ENCODE measurements at places on chromosomes 4 and X.

- no peak for DNase-seq
These were observed 63.2 kb upstream of the TNIP3 start for GRCh38 chr4:121227341-121227792.

GRCh38 chrX:23901805-23902204, 5.9 kb downstream of the APOO start:
- DNase-seq: peak; percentile 4

- peak; percentile 17 for DNase-seq
These were observed 3.7 kb downstream of the GPRIN3 start for GRCh38 chr4:89303814-89304388.

DNA sequence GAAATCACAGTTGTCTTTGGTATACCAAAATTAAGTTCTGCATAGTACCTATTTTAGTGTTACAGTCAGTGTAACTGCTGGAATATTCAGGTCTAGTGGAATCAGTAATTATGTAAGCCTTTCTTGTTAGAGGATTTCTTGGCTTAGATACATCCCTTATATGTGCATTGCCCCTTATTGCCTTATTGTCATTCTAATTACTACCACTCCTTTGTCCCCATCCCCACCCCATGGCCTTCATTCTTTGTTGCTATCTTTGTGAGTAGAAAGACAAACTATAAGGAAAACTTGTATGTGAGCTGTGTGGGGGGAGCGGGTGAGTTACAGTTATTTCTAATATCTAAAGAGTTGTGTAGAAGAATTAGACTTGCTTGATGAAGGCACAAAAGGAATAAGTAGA, 36.9 kb upstream of the RPA4 start:
- no peak for DNase-seq

DNA sequence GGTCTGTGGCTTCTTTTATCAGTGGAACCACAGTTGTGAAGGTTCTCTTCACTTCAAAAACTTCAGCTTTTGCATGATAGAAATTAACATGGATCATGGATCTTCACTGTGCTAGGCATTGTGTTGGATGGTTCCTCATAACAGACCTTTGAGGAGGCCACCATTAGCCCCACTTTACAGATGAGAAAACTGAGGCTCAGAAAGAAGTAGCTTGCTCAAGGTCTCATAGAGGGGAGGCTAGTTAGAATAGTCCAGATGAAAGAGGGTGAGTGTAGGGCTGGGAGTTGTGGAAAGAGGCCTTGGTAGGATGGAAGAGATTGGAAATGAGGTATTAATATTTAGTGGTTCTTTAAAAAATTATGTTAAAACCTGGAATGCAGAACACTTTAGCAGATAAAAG, 2.6 kb downstream of the TSR2 start:
- DNase-seq: no peak

GRCh38 chrX:53223068-53223693, 1.8 kb downstream of the KDM5C start:
- DNase-seq: no peak

- no peak for DNase-seq
These were observed 6.7 kb downstream of the SULT1B1 start for GRCh38 chr4:69753686-69754085.

DNA sequence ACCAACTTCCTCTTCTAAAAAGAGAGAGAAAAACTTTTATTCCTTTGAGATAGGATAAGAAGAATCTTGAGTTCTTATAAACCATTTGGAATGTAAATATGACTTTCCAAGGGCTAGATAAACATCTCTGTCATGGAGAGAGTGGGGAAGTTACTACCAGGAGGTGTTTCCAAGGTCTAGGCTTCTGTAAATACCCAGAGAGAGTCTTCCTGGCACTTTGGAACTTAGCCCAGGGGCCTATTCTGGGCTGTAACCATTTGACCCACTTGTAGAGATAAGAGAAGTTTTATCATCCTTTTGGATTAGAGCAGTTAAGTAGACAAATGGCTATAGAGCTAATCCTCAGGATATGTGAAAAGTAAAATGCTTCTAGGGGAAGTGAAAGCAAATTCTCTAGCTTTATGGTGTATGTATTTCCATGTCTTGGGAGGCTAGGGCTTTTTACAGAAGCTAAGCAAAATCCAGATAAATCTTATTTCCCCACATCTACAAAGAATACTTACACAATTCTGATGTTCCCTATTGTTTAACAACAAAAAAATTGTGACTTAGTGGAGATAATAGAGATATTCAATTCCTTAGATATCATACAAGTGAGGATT, 51.1 kb downstream of the MCUB start:
- DNase-seq: no peak

DNA sequence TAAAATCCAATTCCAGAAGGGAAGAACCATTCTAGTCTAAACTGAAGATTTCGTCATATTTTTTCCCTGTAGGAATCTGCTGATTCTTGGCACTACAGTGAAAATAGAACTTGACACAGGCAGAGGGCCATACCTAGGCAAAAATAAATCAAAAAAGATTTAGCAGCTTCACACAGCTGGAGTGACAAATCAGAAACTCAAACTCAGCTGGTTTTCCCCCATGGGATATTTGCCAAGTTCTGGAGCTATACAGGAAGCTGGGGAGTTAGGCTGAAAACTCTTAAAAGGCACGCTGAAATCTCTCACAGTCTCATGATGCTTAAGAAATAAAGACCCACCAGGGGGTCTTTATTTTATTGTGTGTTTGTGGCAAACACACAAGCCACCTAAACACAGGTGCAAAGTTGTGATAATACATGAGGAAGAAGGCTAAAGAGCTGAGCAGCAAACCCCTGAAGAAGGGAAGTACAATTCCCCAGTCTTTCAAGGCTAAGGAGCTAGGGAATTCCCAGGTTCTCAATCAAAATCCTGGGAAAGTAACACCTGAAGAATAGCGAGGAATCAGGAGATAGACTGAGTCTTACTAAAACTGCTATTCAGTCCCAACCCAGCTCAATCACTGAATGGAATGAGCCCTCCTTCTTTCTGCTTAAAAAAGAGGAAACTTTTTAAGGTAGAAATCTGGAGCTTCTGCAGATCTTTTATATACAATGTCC, 32.1 kb upstream of the BEND2 start:
- DNase-seq: no peak

DNA sequence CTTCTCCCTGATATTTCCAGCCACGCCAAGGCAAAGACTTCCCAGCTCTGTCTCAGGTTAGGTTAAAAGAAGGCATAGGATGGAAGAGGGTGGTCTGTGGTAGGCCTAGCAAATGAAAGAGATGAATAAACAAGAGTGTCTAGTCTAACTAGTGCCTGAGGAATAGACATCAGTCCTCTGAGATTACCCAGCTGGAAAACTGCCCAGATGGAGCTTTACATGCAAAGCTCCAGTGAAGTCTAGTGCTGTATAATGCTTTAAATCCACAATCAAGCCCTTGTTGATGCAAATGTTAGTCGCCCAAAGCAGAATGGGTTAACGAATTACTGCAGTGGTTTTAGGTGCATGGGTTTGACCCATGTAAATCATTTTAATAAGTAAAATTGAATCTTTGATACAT, 24.8 kb upstream of the GUCY1B1 start:
- DNase-seq: no peak

GRCh38 chrX:69424910-69425309, 79.2 kb upstream of the NALF2 start:
- no peak for DNase-seq

DNA sequence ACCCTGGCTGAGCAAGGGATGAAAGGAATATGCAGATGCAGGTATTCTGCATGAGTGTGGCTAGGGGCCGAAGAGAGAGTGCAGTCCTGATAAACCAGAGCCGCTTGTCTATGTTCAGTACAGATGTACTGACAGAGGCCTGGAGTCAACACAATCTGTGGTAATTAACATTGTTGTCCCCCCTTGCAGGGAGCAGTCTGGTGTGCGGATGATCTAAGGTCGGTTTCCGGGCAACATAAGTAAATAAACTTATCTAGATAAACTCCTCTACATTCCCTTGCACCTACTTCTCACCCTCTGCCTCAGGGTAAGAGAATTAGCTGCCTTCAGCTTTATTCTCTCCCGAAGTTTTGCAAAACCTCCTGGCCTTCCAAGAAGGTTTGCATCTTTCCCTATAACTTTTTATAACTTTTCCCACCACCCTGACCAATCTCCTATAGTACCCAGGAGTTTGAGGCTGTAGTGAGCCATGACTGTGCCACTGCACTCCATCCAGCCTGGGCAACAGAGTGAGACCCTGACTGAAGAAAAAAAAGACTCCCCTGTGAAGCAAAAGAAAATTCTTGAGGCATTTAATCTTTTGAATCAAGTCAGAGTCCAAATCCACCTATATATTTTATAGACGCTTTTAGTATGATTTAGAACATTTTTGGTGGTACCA, 26.6 kb downstream of the SNX25 start:
- no peak for DNase-seq

GRCh38 chr4:45350438-45350837, 624.1 kb upstream of the GNPDA2 start:
- no peak for DNase-seq

GRCh38 chrX:136597356-136597755, 50.6 kb upstream of the CD40LG start:
- DNase-seq: no peak

- no peak for DNase-seq
These were observed 384.5 kb upstream of the TENM3 start for GRCh38 chr4:181858741-181859140.

DNA sequence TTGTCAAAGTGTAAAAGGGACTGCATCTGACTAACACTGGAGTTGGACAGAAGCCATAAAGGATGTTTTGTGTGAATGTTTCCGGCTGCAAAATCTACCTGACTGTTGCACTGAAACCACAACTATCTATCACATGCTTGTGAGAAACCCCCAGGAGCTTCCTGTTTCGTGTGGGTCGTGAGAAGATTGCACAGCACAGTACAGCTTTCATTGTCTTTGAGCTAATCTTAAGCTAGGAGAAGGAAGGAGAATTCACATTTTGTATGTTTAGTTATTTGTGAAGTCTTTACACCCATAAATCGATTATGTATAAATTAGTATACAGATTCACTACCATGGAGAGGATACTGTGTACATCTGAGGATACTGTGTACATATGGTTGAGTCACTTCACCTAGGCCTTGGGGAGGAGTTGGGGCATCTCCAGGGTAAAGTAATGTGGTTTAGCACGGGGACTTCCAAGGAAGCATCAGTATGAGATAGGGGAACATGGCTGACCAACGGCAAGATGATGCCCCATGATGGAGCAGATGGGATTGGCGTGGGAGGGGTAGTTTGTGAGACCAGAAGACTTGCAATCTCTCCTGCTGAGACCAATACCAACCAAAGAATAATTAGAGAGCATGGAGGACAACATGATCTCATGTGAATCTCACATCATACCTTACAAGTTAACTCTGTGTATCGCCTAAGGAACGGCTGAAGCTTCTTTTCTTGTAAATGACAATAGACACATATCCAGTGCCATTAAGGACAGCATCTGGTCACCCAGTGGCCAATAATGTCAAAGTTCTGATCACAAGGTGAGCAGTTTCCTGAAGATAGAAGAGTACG, 43.1 kb upstream of the FAM9C start:
- peak; percentile 32 for DNase-seq

DNA sequence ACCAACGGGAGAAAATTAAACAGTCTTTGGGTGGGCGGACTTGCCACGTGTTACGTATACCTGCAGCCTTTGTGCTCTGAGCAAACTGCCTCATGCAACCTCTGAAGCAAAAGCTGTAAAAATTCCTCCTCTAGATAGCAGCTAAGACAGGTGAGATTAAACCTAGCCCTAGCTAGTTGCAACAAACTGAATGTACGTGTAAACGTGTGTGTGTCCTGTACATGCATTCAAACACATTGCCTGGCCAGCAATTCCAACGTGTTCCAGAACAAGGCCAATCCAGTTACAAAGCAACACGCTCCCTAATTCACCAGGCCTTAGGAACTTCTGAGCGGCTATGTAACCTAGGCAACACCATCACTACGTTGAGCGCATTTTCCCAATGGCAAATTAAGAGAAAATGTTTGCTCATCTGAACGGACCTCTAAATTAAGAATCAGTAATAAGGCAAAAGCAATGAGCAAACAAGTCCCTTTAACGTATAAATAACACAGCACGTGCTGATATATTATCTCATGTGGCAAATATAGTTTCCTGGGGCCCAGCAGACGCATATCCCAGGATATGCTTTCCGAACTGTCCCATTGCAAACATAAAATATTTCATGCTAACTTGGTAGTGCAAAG, 792 bp downstream of the PPID start:
- DNase-seq: no peak

DNA sequence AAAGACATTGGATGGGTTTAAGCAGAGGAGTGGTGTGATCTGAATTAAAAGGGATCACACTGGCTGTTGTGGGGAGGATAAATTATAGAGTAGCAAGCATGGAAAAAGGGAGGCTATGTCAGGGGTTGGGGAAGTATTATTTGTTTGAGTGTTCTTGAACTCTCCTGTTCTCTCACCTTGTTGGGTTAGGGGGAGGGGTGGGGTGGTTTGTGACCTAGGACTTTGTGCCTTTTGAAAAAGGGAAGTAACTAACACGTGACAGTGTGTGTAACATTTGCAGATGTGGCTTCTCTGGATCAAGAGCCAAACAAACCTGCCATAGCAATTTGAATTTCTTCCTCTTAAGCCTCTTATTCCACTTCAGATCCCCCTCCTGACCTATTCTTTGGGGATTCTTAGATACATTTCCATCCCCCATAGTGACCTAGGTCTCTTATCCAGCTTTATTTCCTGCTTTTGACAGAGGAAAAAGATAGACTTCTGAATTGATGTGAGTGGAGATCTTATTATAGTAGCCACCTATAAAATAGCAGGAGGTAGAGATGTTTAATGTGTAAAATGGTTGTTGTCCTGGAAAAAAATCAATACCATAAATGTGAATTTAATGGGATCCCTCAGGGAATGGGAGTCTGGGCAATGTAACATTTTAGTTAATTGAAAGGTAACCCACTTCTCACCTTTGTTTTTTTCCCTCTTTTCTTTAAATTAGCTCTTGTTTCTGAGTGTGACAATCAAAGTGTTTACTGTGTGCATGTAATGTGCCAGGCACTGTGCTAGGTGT, 120.4 kb downstream of the CT47B1 start:
- DNase-seq: peak; percentile 0

GRCh38 chr4:176584031-176584606, 208.6 kb downstream of the VEGFC start:
- DNase-seq: no peak

DNA sequence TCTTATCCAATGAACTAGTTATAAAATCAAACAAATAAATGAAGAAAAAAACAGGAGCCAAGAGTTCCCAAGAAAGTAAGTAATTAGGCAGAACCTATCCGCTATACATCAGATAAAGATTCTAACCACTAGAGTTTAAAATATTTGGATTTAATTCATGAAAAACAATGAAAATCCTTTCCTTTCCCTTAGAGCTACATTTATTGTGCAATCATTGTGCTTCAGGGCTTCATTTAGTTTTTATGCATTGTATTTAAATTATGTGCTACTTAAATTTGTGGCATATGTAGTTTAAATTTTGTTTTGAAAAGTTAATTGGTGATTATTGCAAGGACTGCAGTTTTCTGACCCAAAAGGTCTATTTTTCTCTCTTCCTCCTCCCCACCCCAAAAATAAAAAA, 17.9 kb downstream of the GNRHR start:
- DNase-seq: no peak
